Jurkat, Clone E6-1 (cell line): ENCODE measurements at places on chromosomes 3 and 15.

GRCh38 chr15:56454836-56455235 lies 10.1 kb downstream of the MNS1 start:
- no peak for DNase-seq

DNA sequence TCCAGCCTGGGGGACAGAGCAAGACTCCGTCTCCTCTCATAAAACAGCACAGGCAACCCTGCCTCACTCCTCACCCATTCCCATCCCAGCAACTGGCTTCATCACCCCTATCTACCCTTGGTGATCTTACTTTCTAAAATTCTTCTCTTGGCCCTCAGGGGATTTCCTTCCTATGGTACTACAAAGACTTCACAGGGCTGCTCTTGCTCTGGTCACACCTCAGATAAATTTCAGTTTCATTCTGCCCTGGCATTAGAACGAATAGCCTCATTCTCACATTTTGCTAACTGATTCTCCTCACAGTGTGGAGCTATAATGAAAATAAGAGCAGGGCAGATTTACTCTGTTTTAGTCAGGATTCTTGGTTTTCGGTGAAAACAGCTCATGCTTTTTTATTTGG lies 22.1 kb upstream of the CRBN start:
- no peak for DNase-seq

- DNase-seq: no peak
These were observed 254.2 kb downstream of the ZBTB20 start for GRCh38 chr3:114892880-114893279.

DNA sequence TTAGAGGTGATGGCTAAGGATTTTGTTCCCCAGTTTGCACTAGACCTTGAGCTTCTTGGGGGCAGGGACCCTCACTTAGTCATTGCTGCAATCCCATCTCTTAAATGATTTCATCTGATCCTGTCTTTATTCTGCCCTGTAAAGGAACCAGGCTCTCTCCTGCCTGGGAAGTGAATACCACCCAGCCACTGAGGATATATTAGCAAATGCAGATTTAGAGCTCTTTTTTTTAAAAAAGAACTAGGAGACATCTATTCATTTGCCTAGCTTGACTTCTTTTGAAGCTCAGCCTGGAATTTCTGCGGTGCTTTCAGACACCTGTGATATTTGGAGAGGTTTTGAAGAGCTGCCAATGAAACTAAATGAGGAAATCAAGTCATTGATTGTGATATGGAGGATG lies 41.8 kb downstream of the CA12 start:
- DNase-seq: no peak

DNA sequence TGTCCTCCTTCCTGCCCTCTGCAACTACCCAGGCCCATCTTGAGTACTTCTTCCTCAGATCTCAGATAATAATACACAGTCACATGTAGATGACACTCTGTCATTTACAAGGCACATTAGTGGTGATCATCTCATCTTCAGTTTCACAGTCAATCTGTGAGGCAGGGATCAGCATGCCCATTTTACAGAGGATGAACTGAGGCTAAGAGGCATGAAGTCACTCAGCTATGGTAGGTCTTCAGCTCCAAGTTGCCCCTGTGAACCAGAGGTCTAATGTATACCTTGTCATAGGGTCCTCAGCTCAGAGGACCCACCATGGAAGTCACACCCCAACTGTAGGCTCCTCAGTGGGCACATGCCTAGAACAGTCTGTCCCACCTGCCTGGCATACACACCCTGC lies 4.2 kb upstream of the CILP start:
- DNase-seq: no peak

DNA sequence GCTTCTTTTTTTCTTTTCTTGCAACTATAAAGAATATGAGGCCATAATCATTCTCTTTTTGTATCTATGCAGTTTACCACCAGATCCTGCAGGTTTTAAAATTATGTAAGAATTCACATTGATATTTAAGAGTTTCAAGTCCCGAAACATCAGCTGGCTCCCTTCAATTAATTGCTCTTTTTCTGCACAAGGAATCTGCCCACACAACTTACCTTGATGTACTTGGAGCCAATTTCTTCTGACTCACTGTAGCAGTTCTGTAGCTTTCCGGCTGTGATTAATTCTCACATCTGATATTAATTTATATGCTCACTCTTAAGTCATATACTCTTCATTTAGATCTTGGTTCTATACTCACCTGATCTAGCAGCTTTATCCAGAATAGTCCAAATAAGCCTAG lies 781.8 kb downstream of the CADM2 start:
- DNase-seq: no peak

GRCh38 chr3:119918992-119919933 lies 137.4 kb downstream of the NR1I2 start:
- DNase-seq: no peak

GRCh38 chr3:171784387-171784786 lies 25.9 kb downstream of the PLD1 start:
- no peak for DNase-seq

GRCh38 chr3:54575618-54575960 lies 352.3 kb downstream of the LRTM1 start:
- no peak for DNase-seq

DNA sequence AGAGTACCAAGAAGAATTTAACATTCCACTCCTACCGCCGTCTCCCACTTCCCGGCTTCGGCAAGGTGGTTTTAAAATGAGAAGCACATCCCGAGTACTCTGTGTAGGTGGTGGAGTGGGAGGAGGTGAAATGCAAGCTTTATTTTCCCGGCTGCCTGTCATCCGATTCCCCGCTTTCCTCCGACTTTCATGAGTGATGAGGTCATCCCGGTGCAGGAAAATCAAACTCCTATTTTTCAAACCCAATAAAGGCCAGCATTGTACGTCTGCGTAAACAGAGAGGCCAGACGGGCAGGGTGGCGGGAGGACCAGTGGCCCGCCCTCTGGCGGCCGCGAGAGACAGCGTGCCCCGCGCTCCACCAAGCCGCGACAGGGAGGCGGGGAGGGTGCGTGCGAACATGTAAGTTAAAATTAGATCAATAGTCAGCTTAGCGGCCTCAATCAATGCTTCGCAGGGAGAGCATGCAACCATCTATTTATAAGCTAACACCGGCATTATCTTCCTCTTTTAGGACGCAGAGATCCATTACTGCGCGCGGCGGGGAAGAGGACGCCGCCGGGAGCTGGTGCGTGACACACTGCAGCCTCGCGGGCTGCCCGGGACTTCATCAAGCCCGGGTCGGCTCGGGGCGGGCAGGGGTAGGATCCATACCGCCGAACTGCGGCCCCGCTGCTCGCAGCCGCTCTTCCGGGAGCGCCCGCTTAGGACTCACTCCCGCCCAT lies 163.3 kb downstream of the CD47 start:
- DNase-seq: no peak

- no peak for DNase-seq
These were observed 386.5 kb upstream of the PROK2 start for GRCh38 chr3:72171463-72171881.

DNA sequence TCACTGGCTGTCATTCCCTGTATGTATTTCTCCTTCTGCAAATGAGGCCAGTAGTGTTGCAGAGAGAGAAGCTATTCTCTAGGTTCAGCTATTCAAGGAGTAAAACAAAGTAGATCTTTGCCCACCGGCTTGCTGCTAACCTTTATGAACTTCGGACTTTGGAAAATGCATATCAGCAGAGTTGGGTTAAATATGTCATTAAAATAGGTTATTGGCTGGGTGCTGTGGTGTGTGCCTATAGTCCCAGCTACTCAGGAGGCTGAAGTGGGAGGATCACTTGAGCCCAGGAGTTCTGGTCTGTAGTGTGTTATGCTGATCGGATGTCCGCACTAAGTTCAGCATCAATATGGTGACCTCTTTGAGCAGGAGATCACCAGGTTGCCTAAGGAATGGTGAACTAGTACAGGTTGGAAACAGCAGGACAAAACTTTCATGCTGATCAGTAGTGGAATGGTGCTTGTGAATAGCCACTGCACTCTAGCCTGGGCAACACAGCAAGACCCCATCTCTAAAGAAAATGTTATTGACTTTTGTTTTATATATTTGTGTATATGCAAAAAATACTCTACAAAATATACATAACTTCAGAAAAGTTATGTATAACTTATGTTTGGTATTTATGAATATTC lies 53.4 kb downstream of the SACM1L start:
- no peak for DNase-seq

- no peak for DNase-seq
These were observed 381.4 kb downstream of the NTRK3 start for GRCh38 chr15:87874896-87875711.

- no peak for DNase-seq
These were observed 1.9 kb upstream of the LOXL1 start for GRCh38 chr15:73924171-73924921.

DNA sequence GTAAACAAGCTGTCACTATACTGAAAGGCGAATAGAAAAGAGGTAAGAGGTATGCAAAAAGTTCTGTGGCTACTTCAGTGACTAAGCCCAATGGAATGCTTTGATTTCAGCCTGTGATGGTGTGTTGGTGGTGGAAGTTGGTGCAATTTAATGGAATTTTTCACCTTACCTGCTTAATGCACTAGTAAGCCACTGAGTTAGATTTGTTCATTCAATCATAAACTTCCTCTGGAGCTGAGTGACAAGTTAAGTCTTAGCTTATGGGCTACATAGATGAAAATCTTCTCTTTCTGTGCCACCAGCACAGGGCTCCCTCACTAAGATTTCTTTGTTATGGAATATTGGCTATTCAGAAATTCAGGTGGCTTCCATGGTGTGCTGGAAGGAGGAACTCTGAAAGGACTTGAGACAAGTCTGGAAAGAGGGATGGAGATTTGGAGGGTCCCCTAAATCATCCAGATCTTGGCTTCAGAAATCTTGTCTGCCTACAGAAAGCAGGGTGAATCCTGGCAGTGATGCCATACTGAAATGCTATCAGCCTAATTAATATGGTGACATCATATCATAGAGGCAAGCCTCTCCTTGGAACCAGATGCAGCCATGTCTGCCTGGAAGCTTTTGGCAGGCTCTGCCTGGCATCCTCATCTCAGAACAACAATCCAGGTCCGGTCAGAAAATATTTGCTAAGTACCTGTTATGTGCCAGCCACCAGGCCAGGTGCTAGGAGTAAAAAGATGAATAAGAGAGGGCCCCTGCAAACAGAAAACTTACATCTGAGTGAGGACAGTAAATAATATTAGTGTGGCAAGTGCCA lies 8.1 kb upstream of the GAP43 start:
- no peak for DNase-seq

GRCh38 chr3:126024049-126024854 lies 55.3 kb downstream of the ROPN1B start:
- no peak for DNase-seq

GRCh38 chr3:37053337-37053736 lies 60.0 kb downstream of the MLH1 start:
- no peak for DNase-seq

GRCh38 chr3:161101609-161102008 lies 3.5 kb downstream of the B3GALNT1 start:
- no peak for DNase-seq

DNA sequence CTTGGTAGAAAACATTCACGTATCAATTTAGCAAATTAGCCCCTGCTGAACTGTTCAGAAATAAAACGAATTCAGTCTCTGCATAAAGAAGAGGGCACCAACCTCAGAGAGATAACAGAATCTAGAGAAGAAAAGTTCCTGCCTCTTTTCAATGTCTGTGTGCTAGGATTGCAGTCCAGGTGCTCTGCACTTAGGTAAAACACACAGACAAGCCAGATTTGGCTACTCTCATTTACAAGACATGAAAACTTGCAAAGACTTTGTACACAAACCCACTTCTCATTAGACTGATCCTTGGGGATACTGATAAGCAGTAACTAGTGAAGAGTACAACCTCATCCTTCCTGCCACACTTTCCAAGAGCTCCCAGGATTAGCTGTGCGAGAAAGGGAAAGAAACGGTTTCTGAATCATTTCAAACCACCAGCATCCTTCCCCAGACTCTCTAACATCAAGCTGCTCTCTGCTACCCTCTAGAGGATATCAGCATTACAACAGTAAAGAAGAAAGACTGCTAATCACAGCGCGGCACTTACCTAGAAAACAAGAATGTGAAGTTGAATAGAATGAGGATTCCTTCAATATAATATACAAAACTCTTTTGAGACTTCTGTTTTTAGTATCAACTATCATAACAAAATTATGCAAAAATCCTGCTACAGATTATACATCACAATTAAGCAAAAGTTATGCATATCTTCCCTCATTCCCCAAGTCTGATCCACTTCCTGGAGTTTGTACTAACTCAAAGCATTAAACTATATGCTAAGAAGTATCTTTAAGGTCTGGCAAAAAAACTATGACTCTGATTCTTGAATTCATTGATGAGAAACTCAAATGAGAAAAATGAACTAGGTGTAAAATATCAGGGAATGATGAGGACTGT lies 306.4 kb downstream of the MAGI1 start:
- peak; percentile 49 for DNase-seq

- DNase-seq: no peak
These were observed 17.7 kb downstream of the PIF1 start for GRCh38 chr15:64807751-64808222.

- no peak for DNase-seq
These were observed 601.9 kb upstream of the TGFBR2 start for GRCh38 chr3:30004481-30004880.

DNA sequence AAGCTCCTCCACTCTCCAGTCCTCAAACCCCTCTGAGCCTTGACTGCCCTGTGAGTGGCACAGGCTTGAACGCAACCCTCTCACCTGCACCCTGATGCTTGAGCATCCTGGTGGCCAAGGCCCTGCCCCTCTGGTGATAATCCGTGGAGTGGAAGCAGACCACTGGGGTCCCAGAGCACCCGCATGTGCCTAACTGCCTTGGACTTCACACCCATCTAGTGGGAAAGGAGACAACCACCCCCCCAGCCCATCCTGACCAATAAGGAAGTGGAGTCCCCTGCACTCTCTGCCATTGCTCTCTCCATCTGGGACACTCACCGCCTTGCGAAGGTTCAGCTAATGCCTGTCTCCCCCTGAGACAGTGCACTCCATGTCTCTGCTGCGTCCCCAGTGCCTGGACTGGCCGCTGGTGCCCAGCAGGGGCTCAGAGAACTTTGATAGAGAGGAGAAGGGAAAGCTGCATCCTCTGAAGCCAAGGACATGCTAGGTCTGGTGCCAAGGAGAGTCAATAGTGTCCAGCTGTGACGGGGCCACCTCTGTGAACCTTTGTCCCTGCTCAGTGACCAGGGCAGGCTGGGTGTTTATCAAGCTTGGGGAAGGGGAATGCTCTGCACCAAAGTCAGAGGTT lies 3.4 kb downstream of the KLF15 start:
- no peak for DNase-seq

- DNase-seq: no peak
These were observed 50.8 kb downstream of the SEMA3G start for GRCh38 chr3:52393959-52394670.
